ENCODE measurements at places on chromosomes 4 and X.

DNA sequence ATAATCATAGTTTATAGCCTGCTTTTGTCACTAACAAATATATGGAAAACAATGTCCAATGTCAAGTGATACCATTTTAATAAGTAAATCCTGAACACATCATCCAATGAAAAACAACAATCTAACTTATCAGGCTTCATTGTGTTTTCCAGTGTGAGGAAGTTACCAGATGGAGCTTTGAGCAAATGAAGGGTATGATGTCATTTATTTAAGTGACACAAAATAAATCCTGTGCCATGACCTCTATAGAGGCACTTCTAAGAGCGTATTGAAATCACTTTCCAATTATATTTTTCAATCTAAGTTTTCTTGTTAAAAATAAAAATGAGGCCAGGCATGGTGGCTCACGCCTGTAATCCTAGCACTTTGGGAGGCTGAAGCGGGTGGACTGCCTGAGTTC, 48.2 kb upstream of the NMU start:
- no peaks in the 10 kb centered on the region for H3K36me3 ChIP-seq
- peaks cover 1% of the 10 kb centered on the region for H3K27me3 ChIP-seq
- no peaks in the 10 kb centered on the region for H3K4me1 ChIP-seq
- H3K4me3 ChIP-seq, result no peak overlapping the region
- DNase-seq, result no peak

DNA sequence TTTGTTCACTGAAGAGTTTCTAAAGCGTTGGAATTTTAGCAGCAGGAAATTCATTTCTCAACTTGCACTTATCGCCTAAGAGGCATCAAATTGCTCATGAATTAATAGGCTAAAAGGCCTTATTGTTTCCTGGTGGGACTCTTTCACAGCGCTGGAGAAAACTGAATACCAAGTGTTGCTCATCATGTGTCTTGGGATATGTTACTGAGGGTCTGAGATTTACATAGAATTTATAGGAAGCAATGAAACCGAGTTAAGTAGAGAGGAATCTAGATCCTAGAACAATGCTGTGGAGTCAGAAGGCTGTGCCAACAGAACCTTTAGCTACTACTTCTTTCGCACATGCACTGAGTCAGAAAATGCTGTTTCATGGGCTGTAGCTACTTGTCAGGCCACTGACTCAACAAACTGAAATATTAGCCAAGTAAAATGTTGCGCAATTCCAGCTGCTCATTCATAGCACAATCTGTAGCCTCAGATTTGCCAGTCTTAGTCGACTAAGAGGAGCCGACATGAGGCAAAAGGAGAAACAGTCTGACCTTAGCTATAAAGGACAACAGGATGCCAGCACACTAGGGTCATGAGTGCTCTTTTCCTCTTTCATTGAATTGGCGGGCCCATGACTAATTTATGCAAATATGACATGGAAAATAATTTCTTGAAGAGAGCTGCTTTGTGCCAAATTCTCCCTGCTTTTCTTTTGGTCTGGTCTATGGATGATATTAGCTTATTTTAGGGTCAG, 35.9 kb upstream of the CXCL8 start:
- H3K4me3 ChIP-seq, result no peak overlapping the region
- no peaks in the 10 kb centered on the region for H3K4me1 ChIP-seq
- H3K27me3 ChIP-seq, result no peaks in the 10 kb centered on the region
- DNase-seq, result no peak
- no peak overlapping the region for H3K27ac ChIP-seq

- peaks cover 12% of the 10 kb centered on the region for H3K4me1 ChIP-seq
- H3K36me3 ChIP-seq, result no peaks in the 10 kb centered on the region
- H3K27me3 ChIP-seq, result peaks cover 44% of the 10 kb centered on the region
Observed at GRCh38 chrX:106912864-106913263, 7.3 kb upstream of the CLDN2 start.

DNA sequence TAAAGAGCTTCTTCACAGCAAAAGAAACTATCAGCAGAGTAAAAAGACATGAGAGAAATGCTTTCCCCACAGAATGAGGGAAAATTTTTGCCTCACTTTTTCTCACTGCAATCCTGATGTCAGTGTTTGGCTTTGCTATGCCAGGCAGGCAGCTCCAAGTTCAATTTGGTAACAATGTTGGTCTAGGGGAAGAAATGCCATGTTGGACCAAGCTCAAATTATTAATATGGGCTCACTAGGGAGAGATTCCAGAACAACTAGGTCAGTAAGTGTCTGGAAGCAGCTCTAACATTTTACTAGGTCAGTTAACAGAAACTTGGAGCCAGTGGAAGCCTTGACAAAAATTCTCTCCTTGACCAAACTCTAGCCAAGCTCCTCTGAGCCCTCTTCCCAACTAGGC, 95.4 kb downstream of the NAF1 start:
- H3K4me1 ChIP-seq, result no peaks in the 10 kb centered on the region
- no peak for DNase-seq
- peaks cover 4% of the 10 kb centered on the region for H3K27me3 ChIP-seq
- H3K27ac ChIP-seq, result no peak overlapping the region

GRCh38 chr4:25223802-25224375, 9.9 kb upstream of the PI4K2B start:
- no peak overlapping the region for H3K27ac ChIP-seq
- H3K4me1 ChIP-seq, result no peaks in the 10 kb centered on the region
- peaks cover 73% of the 10 kb centered on the region for H3K36me3 ChIP-seq

DNA sequence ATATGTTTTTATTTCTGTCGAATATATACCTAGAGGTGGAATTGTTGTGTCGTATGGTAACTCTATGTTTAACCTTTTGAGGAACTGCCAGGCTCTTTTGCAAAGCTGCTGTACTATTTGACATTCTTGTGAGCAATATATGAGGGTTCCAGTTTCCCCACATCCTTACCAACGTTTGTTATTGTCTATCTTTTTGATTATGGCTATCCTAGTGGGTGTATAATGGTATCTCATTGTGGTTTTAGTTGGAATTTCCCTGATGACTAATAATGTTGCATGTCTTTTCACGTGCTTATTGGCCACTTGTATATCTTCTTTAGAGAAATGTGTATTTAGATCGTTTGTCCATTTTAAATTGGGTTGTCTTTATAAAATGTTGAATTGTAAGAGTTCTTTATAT, 24.5 kb downstream of the REPS2 start:
- H3K27me3 ChIP-seq, result peaks cover 37% of the 10 kb centered on the region
- H3K4me3 ChIP-seq, result no peak overlapping the region
- peaks cover 6% of the 10 kb centered on the region for H3K4me1 ChIP-seq
- H3K27ac ChIP-seq, result no peak overlapping the region

DNA sequence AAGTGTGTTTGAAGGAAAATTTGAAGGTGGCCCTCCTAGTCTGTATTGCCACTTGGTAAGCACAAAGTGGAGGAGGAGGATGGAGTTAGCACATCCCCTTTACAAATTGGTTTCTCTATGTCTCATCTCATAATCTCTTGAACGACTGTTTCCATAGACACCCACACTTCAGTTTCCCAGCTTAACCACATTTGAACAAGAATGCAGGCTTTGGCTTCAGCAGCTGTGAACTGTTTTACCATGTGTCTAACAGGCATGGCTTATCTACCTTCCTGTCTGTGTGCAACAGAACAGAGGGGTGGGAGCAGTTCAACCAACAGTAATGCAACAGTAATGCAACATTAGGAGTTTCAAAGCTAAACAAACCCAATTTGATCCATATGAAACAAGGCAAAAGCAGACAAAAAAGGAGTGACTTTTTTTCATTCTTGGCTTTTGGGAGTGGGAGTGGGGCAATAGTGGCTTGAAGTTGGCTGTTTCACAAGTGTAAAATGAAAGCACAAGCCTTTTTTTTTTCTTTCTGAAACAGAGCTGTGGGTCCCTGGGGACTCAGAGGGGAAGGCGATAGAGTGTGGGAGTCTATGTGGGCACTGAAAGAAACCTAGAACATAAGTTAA, 108.0 kb downstream of the ITM2A start:
- DNase-seq, result peak; percentile 32
- peak overlapping the region; percentile 88 for H3K27ac ChIP-seq
- peak overlapping the region; percentile 47 for H3K4me3 ChIP-seq
- peaks cover 14% of the 10 kb centered on the region for H3K36me3 ChIP-seq
- H3K27me3 ChIP-seq, result peaks cover 17% of the 10 kb centered on the region

GRCh38 chr4:104352211-104352610, 142.5 kb downstream of the CXXC4 start:
- H3K4me3 ChIP-seq, result no peak overlapping the region
- no peaks in the 10 kb centered on the region for H3K27me3 ChIP-seq
- no peak overlapping the region for H3K27ac ChIP-seq
- H3K4me1 ChIP-seq, result no peaks in the 10 kb centered on the region

- H3K27ac ChIP-seq, result no peak overlapping the region
- H3K4me3 ChIP-seq, result no peak overlapping the region
- peaks cover 18% of the 10 kb centered on the region for H3K4me1 ChIP-seq
- no peaks in the 10 kb centered on the region for H3K27me3 ChIP-seq
Observed at GRCh38 chr4:168304744-168305459, 13.7 kb downstream of the DDX60 start.

DNA sequence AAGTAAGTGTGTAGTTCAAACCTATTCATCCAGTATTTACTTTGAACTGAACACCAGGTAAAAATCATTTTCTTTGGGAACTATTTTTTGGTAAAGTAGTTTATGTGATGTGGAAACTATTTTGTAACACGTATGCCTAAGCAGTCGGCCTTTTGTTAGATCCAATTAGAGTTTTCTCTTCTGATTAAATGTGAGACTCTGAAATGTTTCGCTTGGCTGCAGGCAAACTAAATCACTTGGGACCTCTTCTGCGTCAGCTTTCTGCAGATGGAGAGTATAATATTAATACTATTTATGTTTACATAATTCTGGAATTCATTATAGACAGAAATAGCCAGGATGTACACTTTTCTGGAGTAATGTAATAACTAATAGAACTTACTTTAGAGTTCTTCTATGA, 46.9 kb downstream of the BMPR1B start:
- H3K36me3 ChIP-seq, result no peaks in the 10 kb centered on the region
- DNase-seq, result no peak
- H3K27me3 ChIP-seq, result no peaks in the 10 kb centered on the region
- H3K4me1 ChIP-seq, result no peaks in the 10 kb centered on the region

DNA sequence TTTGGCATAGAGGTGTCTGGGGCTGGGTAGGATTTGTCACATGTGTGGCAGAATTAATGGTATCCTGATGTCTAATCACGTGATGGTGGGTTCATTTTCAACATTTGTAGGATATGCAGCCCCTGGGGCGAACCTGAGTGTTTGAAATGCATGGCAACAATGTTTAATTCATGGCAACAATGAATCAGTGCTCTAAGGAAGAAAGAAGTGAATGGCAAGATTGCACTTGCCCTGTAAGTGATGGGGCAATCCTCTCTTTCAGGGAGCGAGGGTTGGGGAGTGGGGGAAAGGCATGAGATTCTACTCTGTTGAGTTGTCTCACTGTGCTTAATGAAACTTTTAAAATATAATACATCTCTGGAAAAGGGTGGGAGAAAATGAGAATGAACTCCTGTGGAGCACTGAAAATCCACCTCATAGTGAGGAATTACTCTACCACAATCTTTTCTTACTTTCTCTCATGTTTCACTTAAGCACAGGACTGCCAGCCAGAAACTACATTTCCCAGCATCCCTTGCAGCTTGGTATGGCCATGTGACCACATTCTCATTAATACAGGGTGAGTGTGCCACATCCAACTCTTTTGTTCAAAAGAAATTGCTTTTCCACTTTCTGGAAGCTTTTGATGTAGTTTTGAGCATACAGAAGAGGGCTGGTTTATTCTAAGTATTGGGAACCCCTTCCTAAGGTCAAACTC, 64.0 kb upstream of the PGM2 start:
- no peaks in the 10 kb centered on the region for H3K27me3 ChIP-seq
- peaks cover 31% of the 10 kb centered on the region for H3K4me1 ChIP-seq
- no peak overlapping the region for H3K4me3 ChIP-seq
- no peaks in the 10 kb centered on the region for H3K36me3 ChIP-seq

- peaks cover 5% of the 10 kb centered on the region for H3K27me3 ChIP-seq
- H3K36me3 ChIP-seq, result peaks cover 8% of the 10 kb centered on the region
Observed at GRCh38 chrX:85992811-85993229, 54.5 kb downstream of the CHM start.

GRCh38 chr4:138092060-138092459, 150.1 kb downstream of the SLC7A11 start:
- no peak overlapping the region for H3K4me3 ChIP-seq
- H3K36me3 ChIP-seq, result no peaks in the 10 kb centered on the region
- H3K4me1 ChIP-seq, result no peaks in the 10 kb centered on the region
- H3K27me3 ChIP-seq, result no peaks in the 10 kb centered on the region
- DNase-seq, result no peak

DNA sequence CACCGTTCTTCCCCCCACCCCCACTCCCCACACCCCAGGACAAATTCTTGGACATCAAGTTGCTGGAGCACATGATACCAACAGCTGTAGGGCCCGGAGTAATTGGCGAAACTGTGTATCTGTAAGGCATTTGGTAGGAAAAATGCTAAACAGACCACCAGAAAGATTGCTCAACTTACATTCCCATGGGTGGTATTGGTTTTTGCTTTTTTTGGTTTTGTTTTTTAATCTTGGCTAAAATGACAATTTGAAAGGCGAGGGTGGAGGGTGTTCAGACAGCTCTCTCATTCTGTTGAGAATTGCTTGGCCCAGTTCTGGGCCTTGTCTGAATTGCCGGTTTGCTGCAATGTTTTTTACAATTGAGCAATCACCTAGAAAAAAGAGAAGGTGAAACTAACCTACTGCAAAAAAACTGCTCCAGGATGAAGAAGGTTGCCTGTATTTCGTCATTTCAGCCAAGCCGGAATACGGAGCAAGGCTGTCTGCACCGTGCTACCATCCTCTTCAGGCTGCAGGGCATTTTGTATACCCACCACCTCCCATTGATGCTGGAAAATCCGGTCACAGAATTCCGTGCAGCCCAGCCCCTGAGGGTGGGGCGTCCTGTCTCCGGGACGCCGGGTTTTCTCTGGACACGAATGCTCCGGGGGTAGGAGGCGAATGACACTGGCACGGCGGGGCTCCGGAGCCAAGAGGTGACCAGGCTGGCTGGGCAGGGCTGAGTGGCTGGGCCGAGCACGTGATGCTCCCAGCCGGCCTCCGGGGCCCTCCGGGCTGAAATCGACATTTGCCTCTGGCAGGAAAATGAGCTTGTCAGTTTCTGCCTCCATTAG, at the start of gene CLCN4:
Gene CLCN4 (plus strand): TSS at position 777 of the 833 bp plus-strand sequence. CDS start 28,058 bp downstream, outside the sequence.
- no peak for DNase-seq
- peaks cover 90% of the 10 kb centered on the region for H3K27me3 ChIP-seq
- H3K4me1 ChIP-seq, result peaks cover 6% of the 10 kb centered on the region
- H3K4me3 ChIP-seq, result no peak within 1 kb of the TSS
- H3K27ac ChIP-seq, result no peak within 1 kb of the TSS

- no peak overlapping the region for H3K27ac ChIP-seq
- H3K4me3 ChIP-seq, result no peak overlapping the region
- DNase-seq, result no peak
- H3K27me3 ChIP-seq, result no peaks in the 10 kb centered on the region
- H3K36me3 ChIP-seq, result no peaks in the 10 kb centered on the region
Observed at GRCh38 chr4:78661921-78662521, 110.5 kb downstream of the ANXA3 start.
